ENCODE measurements at places on chromosomes 3 and 15.

- DNase-seq: no peak
Measured at GRCh38 chr3:115325539-115325938, 178.5 kb upstream of the ZBTB20 start.

DNA sequence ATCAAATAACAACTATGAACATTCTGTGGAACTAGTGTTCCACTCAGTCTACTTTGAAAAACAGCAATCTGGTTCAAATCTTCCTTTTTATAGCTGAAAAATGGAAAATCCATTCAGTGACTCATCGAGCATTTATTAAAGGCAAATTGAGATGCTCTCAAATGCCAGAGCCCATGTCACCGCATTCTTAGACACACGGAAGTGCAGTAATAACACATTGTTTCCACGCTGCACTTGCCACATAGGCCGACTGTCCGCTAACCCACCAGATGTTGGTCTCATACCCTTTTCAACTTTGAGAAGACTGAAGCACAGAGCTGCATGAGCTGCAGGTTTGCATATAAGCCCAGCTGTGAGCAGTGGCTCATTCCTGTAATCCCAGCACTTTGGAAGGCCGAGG, 95.9 kb downstream of the TMEM266 start:
- DNase-seq: no peak

DNA sequence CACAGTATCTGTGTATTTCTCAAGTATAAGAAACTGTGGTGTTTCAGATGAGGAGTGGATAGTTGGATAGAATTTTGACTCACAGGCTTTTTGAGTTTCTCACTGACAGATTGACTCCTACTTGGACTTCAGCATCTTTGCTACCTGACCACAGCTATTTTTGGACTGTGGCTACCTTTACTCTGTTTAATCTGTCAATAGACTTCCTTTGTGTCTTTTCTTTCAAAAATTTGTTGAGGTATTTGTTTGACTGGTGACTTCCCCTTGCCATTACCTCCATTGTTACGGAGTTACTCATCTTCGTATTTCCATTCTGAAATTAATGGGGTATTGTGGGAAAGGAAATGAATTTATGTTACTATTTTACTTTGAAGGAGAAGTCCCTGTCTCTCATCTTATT, 123.8 kb downstream of the AGBL1 start:
- no peak for DNase-seq

- DNase-seq: no peak
Measured at GRCh38 chr15:60745469-60746061, 266.6 kb upstream of the ICE2 start.

GRCh38 chr3:12343047-12343501, 54.2 kb downstream of the PPARG start:
- DNase-seq: no peak

GRCh38 chr3:71693641-71694040, 31.6 kb downstream of the EIF4E3 start:
- no peak for DNase-seq

GRCh38 chr15:35557544-35557943, 11.6 kb upstream of the DPH6 start:
- no peak for DNase-seq

DNA sequence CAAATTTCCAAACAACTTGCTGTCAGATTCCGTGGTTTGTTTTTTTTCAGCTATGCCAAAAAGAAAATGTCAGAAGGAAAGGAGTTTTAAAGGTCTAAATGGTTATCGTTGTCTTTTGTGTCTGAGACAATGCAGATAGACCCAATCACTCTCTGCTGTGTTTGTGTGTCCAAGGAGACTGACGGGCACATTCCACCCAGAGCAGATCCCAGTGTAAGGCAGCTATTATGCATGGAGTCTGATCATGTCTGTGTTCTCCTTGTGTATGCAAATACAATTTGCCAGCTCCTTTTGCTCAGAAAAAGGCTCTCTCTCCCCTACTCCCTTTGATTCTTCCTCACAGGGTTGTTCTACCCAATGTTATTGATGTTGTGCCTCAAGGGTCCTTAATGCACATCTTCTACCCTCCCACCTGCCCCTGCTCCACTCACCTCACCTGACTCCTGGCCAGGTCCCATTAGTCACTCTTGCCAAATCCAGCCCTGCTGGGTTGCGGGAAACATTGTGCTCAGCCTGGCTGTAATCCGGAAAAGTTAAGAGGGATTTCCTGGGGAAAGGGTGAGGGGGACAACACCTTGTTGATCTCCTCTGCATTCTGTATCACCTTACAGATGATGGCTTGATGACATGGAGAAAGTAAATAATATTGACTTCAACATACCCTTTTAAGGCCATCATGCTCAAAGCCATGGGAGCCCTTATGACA, 61.0 kb downstream of the OTOL1 start:
- DNase-seq: no peak

- no peak for DNase-seq
Measured at GRCh38 chr3:175066617-175067415, 207.7 kb downstream of the NAALADL2 start.

DNA sequence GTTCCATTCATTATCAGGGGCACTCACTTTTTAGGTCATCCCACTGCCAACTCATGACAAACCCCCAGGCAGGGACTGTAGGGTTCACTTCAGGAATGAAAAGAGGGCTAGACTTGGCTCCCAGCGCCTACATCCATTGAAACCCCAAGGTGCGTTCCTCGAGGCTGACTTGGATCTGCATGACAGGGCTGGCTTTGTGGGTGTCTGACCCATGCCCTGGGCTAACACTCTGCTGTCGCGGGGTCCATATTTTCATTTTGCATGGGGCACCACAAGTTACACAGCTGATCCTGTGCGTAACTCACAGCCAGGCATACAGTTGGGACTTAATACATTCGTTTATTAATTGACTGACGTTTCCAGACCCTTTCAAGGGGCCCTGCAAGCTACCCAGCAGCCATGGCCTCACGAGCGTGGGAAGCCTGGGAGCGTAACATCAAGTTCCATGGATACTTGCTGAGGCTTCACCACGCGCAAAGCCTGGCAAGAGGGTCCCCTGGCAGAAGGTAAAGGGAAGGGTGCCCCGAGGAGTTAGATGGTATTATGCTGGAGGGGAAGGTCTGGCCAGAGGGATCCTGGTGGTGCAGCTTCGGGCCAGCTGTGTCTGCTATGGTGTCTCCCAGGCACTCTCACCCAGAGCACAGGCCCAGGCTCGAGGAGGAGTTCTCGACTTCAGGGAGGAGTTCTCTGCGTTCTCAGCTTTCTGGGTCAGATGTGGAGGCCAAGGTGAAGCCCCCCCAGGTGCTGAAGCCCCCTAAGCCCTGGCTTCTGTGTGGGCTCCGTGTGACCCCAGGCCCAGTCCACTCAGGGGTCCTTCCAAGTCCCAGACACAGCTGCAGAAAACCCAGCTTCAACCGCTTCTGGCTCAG, 85.4 kb downstream of the ADAMTS17 start:
- DNase-seq: no peak

DNA sequence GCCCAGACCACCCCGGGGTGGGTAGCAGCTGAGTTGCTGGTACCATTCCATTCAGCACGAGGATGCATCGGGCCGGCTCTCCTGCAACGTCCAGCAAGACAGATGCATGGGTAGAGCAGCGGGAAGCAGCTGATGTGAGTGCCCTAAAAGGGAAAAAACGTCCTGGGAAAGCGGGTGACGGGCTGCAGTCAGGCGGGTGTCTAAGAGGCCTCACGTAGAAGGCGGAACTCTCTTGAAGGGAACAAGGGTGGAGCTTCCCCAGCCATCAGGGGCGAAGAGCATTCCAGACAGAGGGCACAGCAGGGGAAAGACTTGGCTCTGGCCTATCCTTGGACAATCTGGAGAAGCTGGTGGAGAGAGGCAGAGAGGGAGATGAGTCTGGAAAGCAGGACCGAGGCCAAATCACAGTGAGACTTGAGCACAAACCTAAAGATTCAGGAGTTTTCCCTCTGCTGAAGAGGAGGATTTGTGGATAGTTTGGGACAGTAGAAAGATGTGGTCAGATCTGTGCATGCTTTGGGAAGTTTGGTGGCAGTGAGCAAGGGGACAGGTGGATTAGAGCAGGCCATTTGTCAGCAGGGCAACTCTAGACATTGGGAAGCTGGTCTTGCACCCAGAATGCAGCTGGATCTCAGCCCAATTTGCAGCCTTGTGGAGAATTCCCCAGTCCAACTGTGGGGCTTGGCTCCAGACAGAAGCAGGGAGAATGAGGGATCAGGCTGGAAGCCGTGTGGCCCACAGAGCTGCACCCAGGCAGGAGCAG, 70.7 kb downstream of the SEMA5B start:
- DNase-seq: no peak

DNA sequence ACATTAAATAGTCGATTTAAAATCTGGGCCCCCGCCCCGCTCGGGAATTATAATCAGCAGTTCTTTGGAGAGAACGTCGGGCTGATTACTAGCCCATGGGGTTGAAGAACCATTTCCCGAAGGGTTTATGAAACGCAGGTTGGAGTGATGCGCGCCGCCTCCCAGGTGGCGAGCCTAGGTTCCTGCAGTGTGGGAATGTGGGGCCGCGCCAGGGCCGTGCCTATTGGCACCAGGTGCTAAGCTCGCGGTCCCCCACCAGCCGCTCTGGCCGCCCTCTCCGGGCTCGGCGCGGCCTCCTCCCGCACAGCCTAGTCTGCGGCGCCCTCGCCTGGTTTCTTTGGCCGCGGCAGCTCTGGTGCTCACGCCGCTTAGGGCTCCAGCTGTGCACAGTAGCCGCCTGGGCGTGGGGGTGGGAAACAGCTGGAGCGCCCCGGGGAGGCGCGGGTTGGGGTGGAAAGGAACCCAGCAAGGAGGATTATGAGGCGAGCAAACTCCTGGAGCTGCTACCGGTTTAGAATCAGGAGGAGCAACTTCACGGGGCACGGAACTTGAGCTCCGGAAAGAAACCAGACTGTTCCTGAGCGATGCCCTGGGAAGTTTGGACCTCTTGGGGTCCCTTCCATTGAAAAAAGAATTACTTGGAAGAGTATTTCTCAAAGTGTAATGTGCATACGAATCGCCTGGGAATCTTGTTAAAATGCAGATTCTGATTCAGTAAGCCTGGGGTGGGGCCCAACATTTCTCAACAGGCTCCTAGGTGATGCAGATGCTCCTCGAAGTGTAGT, 5.6 kb upstream of the MECOM start:
- DNase-seq: peak; percentile 95

DNA sequence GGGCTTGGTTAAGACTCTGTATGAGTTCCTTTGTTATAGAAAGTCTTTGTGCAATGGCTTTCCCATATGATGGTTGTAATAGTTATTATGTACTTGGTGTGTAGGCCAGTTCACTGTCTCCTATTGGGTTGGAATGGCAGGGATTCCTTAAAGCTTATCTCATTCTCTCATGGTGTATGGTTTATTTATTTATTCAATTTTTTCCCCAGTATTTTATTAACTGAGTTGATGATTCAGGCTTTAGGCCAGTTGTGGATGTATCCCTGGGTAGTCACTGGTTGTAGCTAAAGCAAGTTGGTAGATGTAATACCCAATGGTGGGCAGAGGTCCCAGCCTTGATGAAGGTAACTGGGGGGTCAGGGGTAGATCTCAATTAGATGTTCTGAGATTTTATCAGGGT, 349.4 kb downstream of the DOCK3 start:
- DNase-seq: no peak

DNA sequence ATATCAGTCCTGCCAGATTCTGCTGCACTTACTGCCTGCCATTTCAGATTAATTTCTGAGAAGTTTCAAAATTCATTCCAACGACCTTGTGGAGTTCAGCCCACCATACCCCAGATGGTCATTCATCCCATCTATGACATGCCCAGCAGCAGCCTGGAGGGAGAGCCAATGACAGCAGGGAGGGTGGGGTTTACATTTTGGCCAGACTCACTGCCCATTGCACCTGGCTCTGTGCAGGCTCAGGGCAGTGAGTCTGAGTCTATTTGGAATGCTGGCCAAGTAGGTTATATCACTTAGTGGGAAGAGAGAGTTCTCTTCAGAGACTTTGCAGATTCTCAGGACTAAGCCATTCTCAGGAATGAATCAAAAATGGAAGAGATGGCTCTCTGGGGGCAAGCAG, 21.5 kb downstream of the SRPRB start:
- DNase-seq: no peak

DNA sequence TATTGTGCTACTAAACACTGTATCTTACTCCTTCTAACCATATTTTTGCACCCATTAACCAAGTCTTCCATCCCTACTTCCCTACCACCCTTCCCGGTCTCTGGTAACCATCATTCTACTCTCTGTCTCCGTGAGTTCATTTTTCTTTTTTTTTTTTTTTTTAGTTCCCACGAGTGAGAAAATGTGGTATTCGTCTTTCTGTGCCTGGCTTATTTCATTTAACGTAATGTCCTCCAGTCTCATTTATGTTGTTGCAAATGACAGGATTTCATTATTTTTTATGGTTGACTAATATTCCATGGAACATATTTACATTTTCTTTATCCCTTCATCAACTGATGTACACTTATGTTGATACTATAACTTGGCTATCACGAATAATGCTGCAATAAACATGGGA, 31.7 kb downstream of the TJP1 start:
- no peak for DNase-seq

- no peak for DNase-seq
Measured at GRCh38 chr3:62835554-62836236, 39.5 kb downstream of the CADPS start.

DNA sequence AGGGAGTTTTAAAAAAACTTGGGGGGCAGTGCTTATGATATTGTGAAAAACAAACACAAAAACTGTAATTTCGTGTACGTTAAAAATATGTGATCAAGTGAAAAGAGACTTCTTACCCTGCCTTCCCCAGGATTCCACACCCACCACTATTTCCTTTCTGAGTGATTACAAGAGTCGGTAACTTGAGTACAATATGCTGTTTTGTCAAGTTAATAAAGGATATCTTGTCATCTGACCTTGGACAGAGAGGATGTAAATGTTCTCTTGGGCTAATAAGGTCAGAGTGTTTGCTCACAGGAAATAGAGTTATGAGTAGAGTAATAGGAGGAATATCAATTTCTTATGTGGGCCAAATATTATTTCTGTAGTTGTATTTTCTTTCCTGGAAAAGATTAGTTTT, 68.1 kb downstream of the NOX5 start:
- DNase-seq: no peak

GRCh38 chr3:19190602-19191001, 42.3 kb downstream of the KCNH8 start:
- no peak for DNase-seq

- DNase-seq: no peak
Measured at GRCh38 chr3:184927796-184928315, 115.9 kb downstream of the VPS8 start.

DNA sequence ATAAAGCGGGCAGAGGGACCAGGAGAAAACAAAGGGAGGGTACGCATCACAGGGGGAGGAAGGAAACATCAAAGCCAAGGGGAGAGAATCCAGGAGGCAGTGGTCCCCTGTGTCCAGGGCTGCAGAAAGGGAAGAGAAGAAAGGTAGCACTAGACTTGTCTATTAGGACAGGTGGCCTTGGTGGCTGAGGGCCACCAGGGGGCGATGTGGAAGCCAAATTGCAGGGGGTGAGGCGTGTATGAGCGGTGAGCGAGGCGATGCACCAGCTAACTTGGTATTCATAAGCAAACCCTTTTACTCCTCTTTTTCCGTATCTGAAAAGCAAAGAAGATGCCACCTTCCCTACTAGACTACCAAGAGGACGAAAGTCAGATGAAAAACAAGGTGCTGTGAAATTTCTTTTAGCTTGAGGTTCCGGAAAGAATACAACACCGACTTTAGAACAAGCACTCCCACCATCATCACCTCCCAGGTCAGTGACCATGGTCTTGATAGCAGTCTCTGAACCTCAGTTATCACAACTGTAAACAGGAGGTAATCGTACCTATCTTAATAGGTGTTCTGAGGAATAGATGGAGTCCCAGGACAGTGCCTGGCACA, 654.4 kb upstream of the ADAMTS9 start:
- DNase-seq: no peak

GRCh38 chr15:46296797-46297196, 662.0 kb downstream of the SQOR start:
- no peak for DNase-seq

GRCh38 chr3:145159640-145160039, 1001.3 kb downstream of the PLOD2 start:
- no peak for DNase-seq

Measured in NCI-H1417 (cell line).